Activated T-cell treated with anti-CD3 and anti-CD28 coated beads for 1 hour (primary cell): ENCODE measurements at places on chromosomes 1 and 21.

DNA sequence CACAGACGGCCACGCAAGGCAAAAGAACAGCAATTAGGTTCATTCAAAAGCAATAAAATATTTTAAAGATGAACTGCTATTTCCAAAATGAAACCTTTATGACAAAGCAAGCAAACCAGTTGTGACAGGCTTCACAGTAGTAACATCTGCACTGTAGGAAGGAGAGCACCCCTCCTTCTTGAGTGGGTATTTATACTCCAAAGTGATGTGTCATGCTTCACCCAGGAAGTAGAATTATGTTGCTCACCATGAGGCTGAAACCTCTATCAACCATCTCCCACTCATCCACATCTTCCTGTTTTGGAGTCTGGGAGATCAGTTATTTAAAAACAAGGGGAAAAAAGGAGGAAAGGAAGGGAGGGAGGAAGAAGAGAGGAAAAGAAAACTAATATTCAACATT, 885 bp downstream of the OR2T10 start:
- no peak for DNase-seq

DNA sequence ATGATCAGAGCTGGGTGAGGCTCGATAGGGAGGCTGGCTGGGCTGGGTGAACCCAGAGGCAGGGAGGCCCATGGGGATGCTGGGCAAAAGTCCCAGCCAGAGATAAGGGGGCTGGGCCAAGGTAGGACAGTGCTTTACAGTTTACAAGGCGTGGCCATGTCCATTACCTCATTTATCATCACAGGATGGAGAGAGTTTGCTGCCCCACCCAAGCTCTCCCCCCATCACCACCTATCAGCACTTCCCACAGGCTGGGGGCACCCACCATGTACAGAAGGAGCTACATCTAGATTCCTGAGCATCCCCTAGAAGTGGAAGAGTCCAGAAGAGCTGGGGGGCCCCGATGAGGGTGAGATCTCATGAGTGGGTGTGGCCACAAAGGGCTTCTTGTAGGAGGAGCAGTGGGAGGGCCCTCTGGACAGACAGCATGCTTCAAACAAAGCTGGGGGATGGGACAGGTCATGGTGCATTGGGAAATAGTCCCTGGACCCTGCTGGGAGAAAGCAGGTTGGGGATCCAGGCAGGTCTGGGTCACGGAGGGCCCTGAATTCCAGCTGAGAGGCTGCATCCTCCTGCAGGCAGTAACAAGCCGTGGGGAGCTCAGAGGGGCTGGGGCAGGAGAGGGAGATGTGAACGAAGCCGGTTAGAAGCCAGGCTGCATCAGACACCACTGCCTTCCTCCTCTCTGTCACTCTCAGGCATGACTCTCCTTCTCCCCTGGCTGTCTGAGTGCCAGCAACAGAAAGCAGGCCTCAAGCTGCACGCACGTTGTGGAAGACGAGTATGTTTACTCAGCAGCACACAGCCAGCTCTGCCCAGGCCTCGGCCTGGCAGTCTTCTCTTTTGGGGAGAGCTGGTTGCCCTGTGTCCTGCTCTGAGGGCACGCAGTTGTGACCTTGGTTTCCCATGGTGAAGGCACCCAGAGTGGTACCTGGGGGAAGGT, 202.3 kb downstream of the HIVEP3 start:
- DNase-seq = no peak

DNA sequence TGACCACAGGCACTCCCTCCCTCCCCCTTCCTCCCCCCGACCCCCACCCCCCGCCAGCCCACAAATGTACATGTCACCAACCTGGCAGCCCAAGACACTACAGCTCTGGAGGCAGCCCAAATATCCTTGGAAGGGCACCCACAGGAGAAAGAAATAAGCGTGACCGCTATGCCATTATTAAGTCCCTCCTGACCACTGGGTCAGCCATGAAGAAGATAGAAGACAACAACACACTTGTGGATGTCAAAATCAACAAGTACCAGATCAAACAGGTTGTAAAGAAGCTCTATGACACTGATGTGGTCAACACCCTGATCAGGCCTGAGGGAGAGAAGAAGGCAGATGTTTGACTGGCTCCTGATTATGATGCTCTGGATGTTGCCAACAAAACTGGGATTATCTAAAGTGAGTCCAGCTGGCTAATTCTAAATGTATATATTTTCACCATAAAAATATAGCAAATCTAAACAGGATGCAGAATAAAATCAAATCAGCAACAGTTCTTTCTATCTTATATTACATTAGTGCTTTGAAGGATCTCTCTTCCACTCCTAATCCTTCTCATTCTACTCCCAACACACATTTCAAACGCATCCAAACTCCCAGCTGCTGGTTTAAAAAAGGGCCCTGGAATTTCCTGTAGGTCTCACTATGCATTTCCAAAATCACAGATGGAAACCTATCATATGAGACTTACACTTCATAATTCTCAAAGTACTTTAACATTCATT, 77.4 kb upstream of the SLFNL1 start:
- no peak for DNase-seq

GRCh38 chr1:202806845-202807450, 1.3 kb downstream of the KDM5B start:
- peak; percentile 9 for DNase-seq

- no peak for DNase-seq
These were observed 372.2 kb downstream of the RRAGC start for GRCh38 chr1:38487396-38487795.

- no peak for DNase-seq
These were observed 37.2 kb downstream of the WNT4 start for GRCh38 chr1:22105611-22106207.

GRCh38 chr1:179586107-179586823, 5.4 kb upstream of the TDRD5 start:
- DNase-seq = no peak

- no peak for DNase-seq
These were observed 18.4 kb downstream of the CNIH4 start for GRCh38 chr1:224375059-224375458.

DNA sequence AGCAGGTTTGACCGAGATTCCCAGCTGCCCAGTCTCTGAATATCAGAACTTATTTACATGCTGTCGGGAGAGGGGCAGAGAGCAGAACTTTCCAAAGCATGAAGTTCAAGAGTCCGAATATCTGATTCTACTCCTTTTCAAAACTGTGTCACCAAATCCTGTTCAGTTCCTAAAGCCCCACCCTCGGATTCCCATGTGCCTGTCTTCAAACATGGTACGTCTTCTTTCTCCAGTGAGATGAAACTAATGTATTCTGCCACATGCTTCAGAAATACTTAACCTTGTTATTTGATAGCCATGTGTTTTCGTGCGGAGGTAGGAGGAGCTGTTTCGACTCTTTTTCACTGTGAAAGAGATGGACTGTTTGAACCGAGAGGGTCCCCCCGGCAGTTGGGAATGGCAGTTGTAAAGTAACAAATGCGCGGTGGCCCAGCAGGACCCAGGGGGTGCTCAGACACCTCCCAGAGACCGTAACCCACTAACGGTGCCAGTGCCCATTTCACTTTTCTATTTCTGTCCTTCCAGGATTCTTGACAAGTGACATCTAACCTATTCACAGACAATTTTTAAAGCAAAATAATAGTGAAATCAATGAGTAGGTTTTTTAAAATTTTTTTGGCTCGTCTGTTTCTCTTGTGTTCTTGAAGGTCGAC, 67.2 kb downstream of the ZBTB18 start:
- no peak for DNase-seq

GRCh38 chr1:236471096-236471495, 52.7 kb upstream of the LGALS8 start:
- DNase-seq = no peak

GRCh38 chr1:219669556-219669955, 56.7 kb upstream of the ZC3H11B start:
- DNase-seq = no peak

- DNase-seq = no peak
These were observed 107.3 kb upstream of the ADGRL4 start for GRCh38 chr1:79113836-79114235.

DNA sequence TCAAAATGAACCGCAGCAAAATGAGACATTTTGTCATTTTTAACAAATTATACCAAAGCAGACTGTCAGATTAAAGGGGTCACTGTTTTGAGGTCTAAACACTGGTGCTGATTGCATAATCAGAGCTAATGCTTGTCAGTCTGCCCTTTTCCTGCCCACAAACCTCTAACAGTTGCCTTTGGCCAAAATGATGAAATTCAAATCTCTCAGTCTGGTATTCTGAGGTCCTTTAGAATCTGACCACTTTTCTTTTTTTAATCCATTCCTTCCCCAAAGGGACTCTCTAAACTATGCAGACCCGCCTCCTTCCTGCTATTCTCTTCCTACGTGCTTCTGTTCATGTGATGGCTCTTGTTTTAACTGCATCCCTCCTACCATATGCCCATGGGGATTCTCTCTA, 145.2 kb upstream of the SPATA6 start:
- no peak for DNase-seq

DNA sequence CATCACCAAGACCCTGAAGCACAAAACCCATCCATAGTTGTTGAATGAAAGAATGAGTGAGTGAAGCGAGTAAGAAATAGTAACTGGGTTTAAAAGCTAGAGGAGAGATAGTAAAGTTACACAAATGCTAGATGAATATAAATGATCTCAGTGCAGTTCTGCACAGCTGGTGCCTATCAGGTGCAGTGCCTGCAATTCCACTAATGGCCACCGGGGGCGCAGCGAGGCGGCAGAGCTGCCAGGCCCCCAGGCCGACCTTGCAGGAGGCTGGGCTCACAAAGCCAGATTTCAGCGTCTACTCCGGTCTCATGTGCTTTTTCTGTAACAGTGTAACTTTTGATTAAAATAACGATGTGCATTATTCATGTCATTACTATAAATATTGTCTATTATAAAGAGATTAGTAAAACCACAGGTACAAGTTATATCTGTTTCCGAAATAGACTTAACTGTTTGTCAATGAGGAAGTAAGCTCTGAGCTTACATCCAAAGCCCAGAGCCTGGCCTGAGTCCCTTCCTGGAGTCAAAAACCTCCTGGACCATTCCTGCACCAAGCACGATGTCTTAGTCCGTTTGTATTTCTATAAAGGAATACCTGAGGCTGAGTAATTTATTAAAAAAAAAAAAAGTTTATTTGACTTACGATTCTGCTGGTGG, 477.6 kb downstream of the NPHP4 start:
- DNase-seq = peak; percentile 66

DNA sequence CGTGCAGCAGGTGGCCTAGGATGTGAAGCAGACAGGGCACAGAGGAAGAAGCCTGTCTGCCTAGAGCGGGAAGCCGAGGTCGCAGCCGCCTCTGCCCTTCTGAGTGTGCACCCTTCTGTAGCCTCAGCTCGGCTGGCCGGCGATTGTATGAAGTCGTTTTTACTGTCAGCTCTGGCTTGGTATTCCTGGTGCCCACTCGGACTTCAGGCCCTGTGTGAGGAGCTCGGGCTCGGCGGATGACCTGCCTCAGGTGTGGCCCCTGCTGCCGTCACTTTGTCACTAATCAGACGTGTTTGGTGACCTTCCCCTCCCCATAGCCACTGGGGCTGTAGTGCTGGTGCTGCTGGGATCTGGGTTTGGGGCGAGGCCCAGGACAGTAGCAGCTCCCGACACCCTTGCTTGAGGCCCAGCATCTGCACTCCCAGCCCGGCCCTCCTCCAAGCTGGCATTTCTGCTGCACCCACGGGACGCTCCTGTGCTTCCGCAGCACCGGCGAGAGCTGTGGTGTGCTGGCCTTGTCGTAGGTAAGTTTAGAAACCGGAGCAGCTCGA, 18.1 kb downstream of the SLX9 start:
- no peak for DNase-seq

- DNase-seq = no peak
These were observed 58.7 kb upstream of the LRRN2 start for GRCh38 chr1:204744107-204744779.

DNA sequence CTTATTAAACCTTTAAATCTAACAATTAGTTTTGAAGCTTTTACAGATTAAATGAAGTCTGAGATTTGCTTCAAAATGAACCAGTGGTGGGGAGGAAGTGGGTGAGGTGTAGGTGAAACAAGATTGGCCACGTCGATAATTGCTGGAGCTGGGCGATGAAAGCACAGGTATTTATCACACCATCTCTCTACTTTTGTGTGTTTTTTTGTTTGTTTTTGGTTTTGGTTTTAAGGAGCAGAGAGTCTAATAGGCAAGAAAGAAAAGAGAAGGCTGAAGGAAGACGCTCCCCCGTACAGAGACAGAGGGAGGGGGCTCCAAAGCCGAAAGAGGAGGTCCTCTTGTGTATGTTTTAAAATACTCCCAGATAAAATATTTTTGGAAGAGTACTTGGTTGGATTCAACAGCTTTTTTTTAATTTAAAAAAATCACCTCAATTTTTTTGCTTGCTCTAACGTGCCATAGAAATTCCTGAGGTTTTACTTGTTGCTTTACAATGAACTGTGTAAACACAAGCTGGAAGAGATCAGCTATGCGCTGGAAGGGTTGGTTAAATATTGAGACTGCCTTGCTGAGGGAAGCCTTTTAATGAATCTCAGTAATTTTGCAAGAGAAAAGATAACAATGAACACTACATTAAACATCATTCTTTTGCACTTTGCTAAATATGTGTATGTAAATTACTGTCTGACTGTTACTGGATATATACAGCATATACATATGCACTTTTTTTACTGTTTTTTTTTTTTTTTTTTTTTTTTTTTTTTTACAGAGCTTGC, 6.7 kb upstream of the LGALS8 start:
- DNase-seq = no peak

DNA sequence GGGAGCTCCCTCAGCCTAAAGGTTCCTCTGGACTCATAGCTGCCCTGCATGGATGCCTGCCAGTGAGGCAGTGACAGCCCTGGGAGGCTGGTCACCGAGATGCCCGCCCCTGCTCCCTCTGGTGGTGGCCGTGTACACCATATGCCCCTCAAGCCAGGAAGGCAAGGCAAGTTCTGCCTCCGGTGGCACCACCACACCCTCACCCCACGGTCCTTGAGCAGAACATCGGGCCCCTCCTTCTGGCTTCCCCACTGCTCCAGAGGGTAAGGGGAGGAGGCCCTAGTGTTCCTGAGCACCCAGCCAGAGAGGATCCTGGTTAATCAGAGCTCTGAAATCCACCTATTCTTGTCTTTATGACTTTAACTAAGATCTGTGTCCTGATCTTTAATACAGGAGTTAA, 1.5 kb upstream of the S100A14 start:
- no peak for DNase-seq

DNA sequence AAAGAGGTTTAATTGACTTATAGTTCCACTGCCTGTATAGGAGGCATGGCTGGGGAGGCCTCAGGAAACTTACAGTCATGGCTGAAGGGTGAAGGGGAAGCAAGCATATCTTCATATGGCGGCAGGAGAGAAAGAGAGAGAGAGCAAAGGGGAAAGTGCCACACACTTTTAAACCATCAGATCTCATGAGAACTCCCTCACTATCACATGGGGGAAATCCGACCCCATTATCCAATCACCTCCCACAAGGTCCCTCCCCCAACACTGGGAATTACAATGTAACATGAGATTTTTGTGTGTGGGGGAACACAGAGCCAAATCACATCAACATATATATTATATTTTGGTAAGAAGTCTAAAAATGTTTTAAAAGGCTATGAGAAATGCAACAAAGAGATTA, 27.2 kb downstream of the FABP3 start:
- no peak for DNase-seq
